Aortic smooth muscle cell (primary cell): ENCODE measurements at places on chromosomes 13 and 19. TPM values are rescaled to one million over a fixed set of nuclear protein-coding genes. Genes with fewer than 3 reads are reported as not detected.

Gene IGSF23
- total RNA-seq = not detected in 2 replicates

Gene TTC9B
- total RNA-seq = not detected in 2 replicates

Gene SWSAP1
- 0.26 and 0.31 TPM in 2 replicates for total RNA-seq

Gene CEACAM16
- not detected in 2 replicates for total RNA-seq

Gene INSL3
- not detected in 2 replicates for total RNA-seq

Gene C1QTNF9
- total RNA-seq = not detected in 2 replicates

Gene SIGLEC5
- not detected in 2 replicates for total RNA-seq

Gene SYDE1
- 19.3 and 19.8 TPM in 2 replicates for total RNA-seq

Gene KDELR1
- 46.0 and 66.4 TPM in 2 replicates for total RNA-seq

Gene PCDH9
- 56.1 and 132 TPM in 2 replicates for total RNA-seq

Gene DCUN1D2
- total RNA-seq = 8.2 and 9.5 TPM in 2 replicates

Gene BICRA
- total RNA-seq = 2.8 and 4.1 TPM in 2 replicates

Gene PODNL1
- 0.66 and 0.87 TPM in 2 replicates for total RNA-seq

Gene SHISA7
- total RNA-seq = not detected in 2 replicates

Gene SERP2
- total RNA-seq = 9.9 and 12.4 TPM in 2 replicates

Gene NKPD1
- 0.06 and 0.26 TPM in 2 replicates for total RNA-seq

Gene LYPD5
- 0.31 and 0.40 TPM in 2 replicates for total RNA-seq

Gene ZNF737
- 5.4 and 6.8 TPM in 2 replicates for total RNA-seq

Gene LRP3
- 29.0 and 36.1 TPM in 2 replicates for total RNA-seq

Gene NKG7
- not detected in 2 replicates for total RNA-seq

Gene IZUMO2
- not detected in 2 replicates for total RNA-seq

Gene RUVBL2
- 190 and 270 TPM in 2 replicates for total RNA-seq

Gene C2CD4C
- not detected in 2 replicates for total RNA-seq

Gene SPTBN4
- total RNA-seq = 2.4 and 2.8 TPM in 2 replicates

Gene RNF225
- 0.12 and 0.26 TPM in 2 replicates for total RNA-seq

Gene SBK2
- total RNA-seq = not detected in 2 replicates

Gene C1QTNF9B
- not detected in 2 replicates for total RNA-seq

Gene WASF3
- total RNA-seq = 9.5 TPM in 2 replicates

Gene ANKRD24
- 1.5 and 1.6 TPM in 2 replicates for total RNA-seq

Gene METTL21C
- not detected in 2 replicates for total RNA-seq
